ENCODE measurements at places on chromosomes 2 and 18.

DNA sequence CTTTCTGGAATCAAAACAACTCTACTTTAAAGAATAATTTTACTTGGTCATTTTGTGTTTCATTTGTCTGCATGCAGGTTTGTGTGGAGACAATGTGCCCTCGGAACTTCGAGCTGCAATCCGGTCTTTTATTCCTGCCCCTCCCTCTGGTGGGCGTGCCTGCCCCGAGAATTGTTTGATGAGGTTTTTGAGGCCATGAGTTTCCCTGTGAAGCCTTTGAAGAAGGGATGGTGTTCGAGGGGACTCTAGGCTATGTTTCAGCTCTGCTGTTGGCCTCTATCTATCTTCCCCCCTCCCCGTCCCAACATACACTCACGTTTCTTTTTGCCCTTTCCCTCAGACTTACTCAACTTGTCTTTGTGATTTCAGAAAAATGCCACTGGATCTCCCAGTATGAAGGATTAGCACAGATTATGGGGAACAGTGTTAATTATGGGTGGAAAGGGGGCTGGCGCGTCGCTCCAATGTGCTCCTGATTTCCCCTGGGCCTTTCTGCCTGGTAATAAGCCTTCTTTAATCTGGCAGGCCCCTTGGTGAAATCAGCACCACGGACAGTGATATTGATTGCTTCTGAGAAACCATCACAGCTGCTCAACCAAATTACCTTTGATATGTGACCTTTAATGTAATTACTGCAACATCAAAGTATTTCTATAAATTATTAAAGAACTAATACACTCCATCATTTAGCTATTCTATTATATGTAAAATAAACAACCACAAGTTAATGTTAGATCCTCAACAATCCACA, 82.2 kb downstream of the CELF4 start:
- DNase-seq = no peak

- no peak for DNase-seq
Measured at GRCh38 chr18:23276451-23276850, 141.2 kb downstream of the CABLES1 start.

GRCh38 chr2:20666005-20666303, 990 bp upstream of the GDF7 start:
- no peak for DNase-seq

- DNase-seq = no peak
Measured at GRCh38 chr2:232369126-232369951, 9.2 kb upstream of the ALPP start.

DNA sequence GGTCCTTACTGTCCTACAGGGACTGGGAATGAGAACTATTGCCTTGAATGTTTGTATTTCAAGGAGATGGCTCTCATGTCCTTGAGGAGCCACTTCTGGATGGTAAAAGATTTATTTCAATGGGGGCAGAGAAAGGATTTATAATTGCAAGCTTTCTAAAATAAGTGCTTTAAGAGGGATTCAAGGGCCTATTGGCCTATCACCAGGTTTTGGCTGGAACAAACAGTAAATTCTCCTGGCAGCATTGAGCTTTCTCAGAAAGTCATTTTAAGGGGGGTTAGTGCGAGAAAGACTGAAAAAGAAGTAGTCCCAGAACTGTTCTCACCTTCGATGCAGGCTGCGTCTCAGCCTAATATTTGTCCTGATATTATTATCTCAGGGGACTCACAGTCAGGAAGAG, 29.8 kb downstream of the DPP10 start:
- no peak for DNase-seq

DNA sequence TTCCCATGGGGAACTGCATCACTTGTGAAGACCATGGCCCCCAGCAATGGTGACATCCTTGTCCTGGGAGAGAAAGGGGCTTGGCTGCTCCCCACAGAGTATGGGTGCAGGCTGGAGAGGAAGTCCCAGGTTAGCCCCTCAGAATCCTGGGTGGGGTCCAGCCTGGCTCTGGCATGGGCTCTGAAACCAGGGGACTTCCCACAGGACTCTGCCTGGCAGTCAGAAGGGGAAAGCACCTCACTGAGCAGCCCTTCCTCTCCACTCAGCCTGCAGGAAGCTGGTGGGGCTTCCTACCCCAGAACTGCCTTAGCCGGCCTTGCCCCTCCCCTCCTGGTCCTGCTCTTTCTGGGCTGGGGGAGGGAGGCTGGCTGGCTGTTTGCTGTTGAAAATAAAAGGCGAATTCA, 3.7 kb downstream of the NEURL3 start:
- DNase-seq = no peak

DNA sequence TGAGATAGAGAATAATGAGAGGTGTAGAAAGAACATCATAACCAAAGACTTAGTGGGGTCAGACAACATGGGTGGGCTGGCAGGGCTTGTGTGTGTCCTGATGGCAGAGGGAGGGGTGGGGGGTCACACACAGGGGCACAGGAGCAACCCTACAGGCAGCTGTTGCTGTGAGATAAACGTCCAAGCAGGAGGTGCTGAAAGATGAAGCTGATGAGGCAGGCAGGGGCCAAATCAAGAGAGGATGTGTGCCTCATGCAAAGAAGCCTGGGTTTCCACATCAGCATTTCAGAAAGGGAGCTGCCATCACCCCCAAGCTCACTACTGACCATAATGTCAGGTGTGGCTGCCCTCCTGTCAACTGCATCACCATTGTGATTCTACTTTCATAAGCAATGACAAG, 16.0 kb upstream of the SKA1 start:
- no peak for DNase-seq

All from stimulated activated naive CD8-positive, alpha-beta T cell treated with anti-CD3 and anti-CD28 coated beads, Interleukin-15, amount 100 ng/mL, for 72 hours (primary cell).